ENCODE measurements at places on chromosomes 5 and 9. TPM values are rescaled to one million over a fixed set of nuclear protein-coding genes. Genes with fewer than 3 reads are reported as not detected.

The NPR3 gene
- 15.2 TPM for total RNA-seq

The RAB3C gene
- 33.9 TPM for total RNA-seq

The PCDHGA5 gene
- 11.3 TPM for total RNA-seq

The GCNT4 gene
- total RNA-seq, result 0.74 TPM

The SLC30A5 gene
- 37.1 TPM for total RNA-seq

The SPAAR gene
- total RNA-seq, result 0.25 TPM

The TTC16 gene
- total RNA-seq, result not detected

The DMGDH gene
- total RNA-seq, result 2.0 TPM

The HNRNPH1 gene
- 448 TPM for total RNA-seq

The IL3 gene
- not detected for total RNA-seq

The SPINK7 gene
- total RNA-seq, result not detected

The SLC36A2 gene
- not detected for total RNA-seq

The JAKMIP2 gene
- total RNA-seq, result 49.7 TPM

The ZNF462 gene
- total RNA-seq, result 78.7 TPM

The IL4 gene
- total RNA-seq, result not detected

The DBN1 gene
- total RNA-seq, result 134 TPM

The TLR4 gene
- total RNA-seq, result 3.9 TPM

The ECSCR gene
- total RNA-seq, result 3.4 TPM

The ADGRD2 gene
- total RNA-seq, result 0.25 TPM

The PCDHGB6 gene
- total RNA-seq, result 12.5 TPM

The NFIL3 gene
- 29.5 TPM for total RNA-seq

The PRUNE2 gene
- 22.9 TPM for total RNA-seq

The CDX1 gene
- not detected for total RNA-seq

The NUTM2G gene
- total RNA-seq, result not detected

The CCNJL gene
- total RNA-seq, result 2.2 TPM

The GABRP gene
- total RNA-seq, result under 0.01 TPM

The ACSL6 gene
- 30.0 TPM for total RNA-seq

The PCDHA4 gene
- 15.7 TPM for total RNA-seq

The RASEF gene
- 0.25 TPM for total RNA-seq

The CCDC192 gene
- total RNA-seq, result 0.25 TPM

The SCGB3A2 gene
- total RNA-seq, result not detected

The TYRP1 gene
- total RNA-seq, result 0.49 TPM

The SHISAL2B gene
- total RNA-seq, result 0.49 TPM

The NEURL1B gene
- 18.2 TPM for total RNA-seq

The OR1L1 gene
- total RNA-seq, result not detected

The SLC46A2 gene
- not detected for total RNA-seq

The SLC4A9 gene
- under 0.01 TPM for total RNA-seq

The CTXN3 gene
- 3.2 TPM for total RNA-seq
